NCI-H1694 (cell line): ENCODE measurements at places on chromosomes 16 and 17.

DNA sequence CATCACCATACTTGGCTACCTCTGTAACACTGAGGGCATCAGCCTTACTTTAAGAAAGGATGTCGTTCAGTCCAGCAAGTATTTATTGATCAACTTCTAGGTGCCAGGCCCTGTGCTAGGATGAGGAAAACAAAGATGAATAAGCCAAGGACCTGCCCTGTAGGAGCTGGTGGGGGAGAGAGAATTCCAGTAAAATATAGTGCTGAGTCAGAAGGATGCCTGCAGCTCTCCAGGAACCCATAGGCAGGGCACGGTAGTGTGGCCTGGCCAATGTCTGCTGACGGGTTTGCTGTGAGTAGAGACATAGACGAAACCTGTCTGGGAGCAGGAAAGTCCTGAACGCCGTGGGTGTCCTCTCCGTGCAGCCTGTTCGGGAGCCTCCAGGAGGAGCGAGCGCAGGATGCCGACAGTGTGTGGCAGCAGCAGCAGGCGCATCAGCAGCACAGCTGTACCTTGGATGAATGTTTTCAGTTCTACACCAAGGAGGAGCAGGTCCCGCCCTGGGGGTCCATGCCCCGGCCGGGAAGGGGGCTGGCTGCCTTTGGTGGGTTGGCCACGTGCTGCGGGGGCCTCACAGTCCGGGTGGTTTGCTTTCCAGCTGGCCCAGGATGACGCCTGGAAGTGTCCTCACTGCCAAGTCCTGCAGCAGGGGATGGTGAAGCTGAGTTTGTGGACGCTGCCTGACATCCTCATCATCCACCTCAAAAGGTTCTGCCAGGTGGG lies 55.6 kb downstream of the USP43 start:
- DNase-seq: no peak

- DNase-seq: no peak
These were observed 9.6 kb downstream of the LLGL2 start for GRCh38 chr17:75535119-75535537.

DNA sequence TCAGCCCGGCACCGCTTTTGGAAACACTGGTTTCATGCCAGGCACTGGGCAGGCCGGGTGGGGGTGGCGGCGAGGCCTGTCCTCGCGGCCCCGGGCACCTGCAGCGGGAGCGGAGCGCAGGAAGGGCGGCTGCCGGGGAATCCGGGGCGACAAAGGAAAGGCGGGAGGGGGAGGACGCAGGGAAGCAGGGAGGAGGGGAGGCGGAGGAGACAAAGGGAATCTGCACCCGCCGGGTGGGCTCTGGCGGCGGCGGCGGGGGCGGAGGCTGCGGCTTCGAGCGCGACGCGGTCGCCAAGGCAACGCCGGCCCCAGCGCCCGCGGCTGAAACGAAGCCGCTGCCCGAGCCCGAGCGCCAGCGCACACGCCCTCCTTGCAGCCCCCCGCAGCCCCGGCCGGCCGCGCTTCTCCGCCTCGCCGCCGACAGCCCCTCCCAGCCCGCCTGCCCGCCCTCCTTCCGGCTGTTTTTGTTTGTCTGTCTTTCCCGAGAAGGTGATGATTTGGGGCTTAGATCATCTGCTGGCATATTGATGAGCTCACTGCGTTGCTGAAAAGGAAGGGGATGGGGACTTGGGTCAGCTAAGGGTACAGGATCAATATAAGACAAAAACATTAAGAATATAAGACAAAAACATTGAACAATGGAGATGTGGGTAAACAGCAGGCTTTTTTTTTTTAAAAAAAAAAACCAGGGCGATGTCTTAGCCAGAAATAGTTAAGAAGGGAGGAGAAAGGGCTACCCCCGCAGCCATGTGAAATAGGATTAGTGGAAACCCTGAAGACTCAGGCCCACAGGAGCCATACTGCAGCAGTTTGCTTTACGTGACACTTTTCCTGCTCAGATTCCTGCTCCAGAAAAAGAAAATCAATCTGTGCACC lies 32.7 kb downstream of the CDK5R1 start:
- peak; percentile 33 for DNase-seq

- no peak for DNase-seq
These were observed at the start of gene JPH3 for GRCh38 chr16:87602001-87602775. TSS of gene JPH3 (plus strand) at chr16:87602508. CDS start at chr16:87603147, 639 bp downstream.

DNA sequence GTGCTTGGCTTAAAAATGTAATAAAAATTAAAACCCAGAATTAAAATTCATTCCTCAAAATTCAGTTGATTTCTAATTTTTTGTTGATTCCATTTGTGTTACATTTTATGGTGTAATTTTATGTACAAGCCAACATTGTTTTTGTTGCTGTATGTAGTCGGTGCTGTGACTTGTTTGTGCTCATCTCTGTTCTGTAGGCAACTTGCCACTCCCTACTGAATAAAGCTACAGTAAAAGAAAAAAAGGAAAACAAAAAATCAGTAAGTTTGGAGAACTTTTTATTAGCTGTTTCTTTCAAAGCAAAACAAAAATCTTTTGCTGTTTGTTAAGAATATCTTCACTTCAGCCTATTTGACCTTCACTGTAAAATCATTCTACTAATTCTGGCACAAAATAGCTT lies 44.3 kb downstream of the OMG start:
- no peak for DNase-seq

GRCh38 chr16:73253922-73254480 lies 206.1 kb upstream of the ZFHX3 start:
- no peak for DNase-seq

- peak; percentile 50 for DNase-seq
These were observed 92.8 kb downstream of the IRX3 start for GRCh38 chr16:54193665-54194333.

- no peak for DNase-seq
These were observed 772 bp upstream of the CHCT1 start for GRCh38 chr17:60421273-60422161.

DNA sequence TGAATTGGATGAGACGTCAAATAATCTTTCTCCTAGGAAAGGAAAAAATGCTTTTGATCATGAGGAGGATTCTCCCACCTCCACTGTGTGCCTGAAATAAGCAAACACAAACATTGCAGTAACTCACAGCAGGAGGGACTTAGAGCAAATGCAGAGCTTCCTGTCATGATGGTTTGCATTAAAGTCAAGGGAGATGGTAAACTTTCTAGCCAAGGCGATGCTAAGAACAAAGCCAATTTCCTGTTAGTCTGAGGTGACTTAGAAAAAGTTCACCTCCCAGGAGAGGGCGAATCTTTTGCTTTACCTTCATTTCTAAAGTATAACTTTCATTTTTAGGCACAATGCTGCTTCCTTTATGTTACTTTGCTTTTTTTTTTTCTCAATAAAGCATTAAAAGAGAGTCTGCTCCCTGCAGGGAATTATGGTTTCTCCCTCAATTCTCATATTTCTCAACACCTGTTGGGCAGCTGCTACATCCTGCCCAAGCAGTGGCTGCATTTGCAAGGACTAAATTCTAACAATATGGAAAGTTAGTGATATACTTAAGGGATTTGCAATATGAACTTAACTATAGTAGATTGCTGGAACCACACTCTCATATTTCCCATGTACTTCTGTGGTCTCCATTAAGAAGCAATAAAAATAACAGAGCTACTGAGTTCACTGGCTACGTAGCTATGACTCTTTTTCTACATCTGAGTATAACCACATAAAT lies 175.6 kb downstream of the PCTP start:
- DNase-seq: no peak

GRCh38 chr16:23245268-23245667 lies 56.8 kb upstream of the SCNN1B start:
- DNase-seq: no peak

DNA sequence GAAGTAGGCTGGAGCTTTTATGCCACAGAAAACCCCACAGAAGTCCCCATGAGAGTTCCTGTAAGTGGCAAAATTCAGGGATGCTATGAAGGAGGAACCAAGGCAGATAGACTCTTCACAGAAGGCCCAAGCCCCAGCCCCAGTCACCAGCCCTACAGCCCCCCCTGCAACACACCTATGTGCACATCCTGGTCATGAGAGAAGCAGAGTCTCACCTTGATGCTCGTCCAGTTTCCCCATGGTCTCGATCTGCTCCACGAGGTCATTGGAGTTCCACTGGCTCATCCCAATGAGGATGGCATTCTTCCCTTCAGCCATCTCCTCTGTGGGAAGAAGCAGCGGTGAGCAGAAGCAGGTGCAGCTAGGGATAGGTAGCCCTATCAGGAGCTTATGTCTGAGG lies 31.2 kb downstream of the PITPNM3 start:
- DNase-seq: no peak

- no peak for DNase-seq
These were observed 20.9 kb downstream of the KLHDC4 start for GRCh38 chr16:87744750-87745514.

DNA sequence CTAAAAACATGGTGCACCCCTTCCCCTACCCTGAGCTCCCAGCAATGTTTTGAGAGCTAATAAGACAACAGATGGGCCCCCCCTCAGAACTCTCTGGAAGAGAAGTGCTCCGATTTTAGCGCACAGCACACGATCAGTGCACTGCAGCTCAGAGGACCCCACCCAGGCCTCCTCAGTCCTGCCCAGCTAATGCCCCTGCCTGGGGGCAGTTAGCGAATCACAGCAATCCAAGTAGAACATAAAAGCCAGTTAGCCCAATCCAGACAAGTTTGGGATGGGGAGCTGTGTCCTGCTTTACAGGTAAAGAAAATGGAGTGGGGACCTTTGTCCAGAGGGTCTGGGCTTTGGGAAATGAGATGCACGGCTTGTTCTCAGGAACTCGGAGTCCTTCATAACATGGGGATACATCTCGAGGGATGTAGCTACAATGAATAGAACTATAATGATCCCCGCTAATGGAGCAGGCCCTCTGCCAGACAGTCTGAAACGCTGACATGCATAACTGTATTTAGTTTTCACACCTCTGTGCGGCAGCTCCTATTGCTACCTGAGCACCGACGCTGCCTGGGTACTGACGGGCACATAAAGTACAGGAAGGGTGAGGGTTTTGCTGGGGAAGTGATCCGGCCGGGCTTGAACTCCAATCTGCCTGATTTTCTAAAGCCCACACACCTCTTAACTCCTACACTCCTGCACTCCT lies 29.7 kb upstream of the CDC42EP4 start:
- DNase-seq: no peak

- peak; percentile 88 for DNase-seq
These were observed 376 bp upstream of the STAC2 start for GRCh38 chr17:39225959-39226683.

DNA sequence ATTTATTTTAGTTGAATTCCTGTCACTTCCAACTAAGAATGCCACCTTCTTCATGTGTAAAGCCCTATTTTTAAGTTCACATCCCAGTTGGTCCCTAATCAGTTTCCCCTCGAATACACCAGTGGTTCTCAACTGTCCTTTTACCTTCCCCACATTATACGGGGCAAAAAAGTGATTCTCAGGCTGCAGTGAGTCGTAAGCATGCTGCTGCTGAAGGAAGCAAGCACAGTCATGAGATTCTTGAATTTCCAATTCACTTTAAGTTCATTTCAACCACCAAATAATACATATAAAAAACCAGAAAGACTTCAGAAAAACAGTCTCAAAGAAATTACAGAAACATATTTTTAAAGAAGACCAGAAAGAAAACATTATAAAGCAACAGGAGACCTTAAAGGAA lies 47.9 kb downstream of the UBE2G1 start:
- no peak for DNase-seq

DNA sequence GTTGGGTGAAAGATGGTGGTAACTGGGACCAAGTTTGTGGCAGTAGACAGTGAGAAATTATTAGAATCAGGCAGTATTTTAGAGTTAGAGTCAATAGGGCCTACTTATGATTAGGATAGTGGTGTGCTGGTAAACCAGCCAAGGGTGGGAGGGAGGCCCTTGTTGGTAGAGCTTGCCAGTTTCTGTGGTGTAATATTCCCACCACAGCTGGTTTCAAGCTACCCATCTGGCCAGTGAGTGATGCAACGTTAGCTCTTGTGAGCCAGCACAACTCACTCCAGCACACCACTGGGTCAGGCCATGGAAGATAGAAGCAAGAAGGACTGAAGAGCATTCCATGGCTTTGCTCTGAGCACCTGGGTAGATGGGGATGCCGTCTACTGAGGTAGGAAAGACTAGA lies 34.9 kb downstream of the GNAO1 start:
- peak; percentile 19 for DNase-seq

GRCh38 chr17:77526259-77526711 lies 385.5 kb downstream of the SEC14L1 start:
- DNase-seq: no peak

DNA sequence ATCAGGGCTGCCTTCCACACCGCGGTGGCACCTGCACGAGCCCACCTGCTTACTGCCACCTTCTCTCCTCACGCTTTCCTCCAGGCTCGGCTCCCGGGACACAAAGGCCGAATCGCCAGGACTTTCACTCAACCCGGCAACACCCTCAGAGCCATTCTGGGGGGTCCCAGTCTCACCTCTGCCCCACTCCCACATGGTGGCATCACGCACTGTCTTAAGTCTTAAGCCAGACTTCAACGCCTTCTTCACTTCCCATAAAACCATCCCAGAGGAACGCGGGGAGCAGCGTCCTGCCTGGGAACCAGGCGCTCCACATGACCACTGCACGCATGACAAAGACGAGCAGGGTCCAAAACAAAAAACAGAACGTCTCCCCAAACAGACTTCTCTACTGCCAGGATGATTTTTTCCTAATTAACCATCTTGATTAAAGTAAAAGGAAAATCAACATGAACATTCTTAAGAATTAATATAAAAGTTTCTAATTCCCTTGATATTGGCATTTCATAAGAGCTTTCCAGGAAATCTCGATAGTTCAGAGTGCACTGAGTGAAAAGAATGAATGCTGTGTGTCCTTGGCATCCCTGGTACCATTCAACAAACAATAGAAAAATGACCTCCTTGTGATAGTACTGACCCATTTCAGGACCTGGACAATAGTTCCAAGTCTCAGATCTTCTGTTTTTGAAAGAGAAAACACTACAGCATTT lies 2.6 kb downstream of the CANT1 start:
- DNase-seq: no peak

DNA sequence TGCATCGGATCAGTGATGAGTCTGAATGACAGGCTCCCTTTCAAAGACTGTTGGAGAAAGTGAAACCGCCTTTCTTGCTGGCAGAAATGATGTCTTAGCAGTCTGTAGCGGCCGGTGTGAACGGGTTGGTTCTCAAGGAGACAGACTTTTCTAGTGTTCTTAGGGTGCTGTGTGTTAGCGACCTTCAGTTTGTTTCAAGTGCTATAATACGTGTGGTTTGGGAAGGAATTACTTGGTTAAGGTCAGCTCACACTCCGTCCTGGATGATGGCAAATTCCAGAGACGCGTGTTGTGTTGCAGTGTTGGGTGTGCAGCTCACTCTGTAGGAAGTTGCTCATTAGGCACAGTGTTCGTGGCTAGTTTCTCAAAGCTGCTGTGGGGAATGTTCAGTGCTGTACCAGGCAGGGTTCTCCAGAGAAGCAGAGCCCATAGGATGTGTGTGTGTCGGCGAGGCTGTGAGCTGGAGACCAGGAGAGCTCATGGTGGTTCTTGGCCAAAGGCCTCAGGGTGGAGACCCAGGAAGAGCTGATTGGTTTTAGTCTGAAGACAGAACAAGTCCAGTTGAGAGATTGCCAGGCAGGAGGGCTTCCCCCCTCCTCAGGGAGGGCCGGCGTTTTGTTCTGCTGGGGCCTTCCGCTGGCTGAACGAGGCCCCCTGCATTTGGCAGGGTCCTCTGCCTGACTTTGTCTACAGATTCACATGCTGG lies 37.6 kb downstream of the ZNF750 start:
- no peak for DNase-seq

- no peak for DNase-seq
These were observed 12.3 kb upstream of the LGALS3BP start for GRCh38 chr17:78991906-78992532.
